RPMI8226 (cell line): ENCODE measurements at places on chromosomes 12 and 14.
A peak's percentile ranks its signal among the peaks of the same experiment; 100 is the strongest.

DNA sequence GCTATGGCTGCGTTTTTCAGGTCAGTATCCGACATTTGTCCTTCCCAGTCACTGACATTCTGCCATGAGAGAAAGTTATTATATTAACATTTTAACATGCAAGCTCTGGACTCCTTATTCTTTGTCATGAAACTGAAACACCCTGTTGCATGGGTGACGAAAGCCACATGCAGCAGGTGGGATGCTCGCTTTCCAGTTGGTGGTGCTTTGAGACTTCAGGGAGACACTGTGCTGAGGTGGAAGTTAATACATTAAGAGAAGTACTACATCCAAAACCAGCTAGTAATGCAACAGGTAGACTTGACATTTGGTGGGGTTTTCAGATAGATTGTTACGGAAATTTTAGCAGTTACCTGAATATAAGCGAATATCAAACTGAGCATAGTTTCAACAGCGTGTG is 32.8 kb upstream of the AMN start:
- DNase-seq: no peak

GRCh38 chr12:75685617-75686225 is 174.3 kb upstream of the KRR1 start:
- DNase-seq: no peak

- DNase-seq: no peak
Observed at GRCh38 chr14:96559571-96559970, 57.4 kb downstream of the PAPOLA start.

- DNase-seq: no peak
Observed at GRCh38 chr14:85542623-85543022, 12.7 kb downstream of the FLRT2 start.

- DNase-seq: no peak
Observed at GRCh38 chr12:47095446-47096236, 15.9 kb upstream of the AMIGO2 start.

GRCh38 chr14:61609191-61609843 is 86.0 kb upstream of the HIF1A start:
- DNase-seq: no peak

DNA sequence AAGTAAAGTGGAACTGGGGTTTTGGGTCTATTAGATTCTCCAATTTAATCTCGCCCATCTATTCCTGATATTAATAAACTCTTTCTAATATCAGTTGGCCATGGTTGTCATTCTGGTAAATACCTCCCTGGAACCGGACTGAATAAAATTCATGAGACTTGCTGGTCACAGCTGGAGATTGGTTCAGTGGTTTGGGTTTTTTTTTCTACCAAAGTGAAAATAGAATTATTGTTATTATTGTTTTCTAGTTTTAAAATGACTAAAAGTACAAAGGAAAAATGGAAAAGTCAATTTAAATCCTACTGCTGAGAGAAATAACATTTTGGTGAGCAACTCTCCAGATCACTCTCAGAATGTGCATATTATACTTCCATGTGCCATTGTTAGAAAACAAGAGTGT is 437.5 kb downstream of the ZFP36L1 start:
- DNase-seq: no peak

- DNase-seq: peak; percentile 61
Observed at GRCh38 chr12:63420206-63420644, 248.1 kb downstream of the DPY19L2 start.

DNA sequence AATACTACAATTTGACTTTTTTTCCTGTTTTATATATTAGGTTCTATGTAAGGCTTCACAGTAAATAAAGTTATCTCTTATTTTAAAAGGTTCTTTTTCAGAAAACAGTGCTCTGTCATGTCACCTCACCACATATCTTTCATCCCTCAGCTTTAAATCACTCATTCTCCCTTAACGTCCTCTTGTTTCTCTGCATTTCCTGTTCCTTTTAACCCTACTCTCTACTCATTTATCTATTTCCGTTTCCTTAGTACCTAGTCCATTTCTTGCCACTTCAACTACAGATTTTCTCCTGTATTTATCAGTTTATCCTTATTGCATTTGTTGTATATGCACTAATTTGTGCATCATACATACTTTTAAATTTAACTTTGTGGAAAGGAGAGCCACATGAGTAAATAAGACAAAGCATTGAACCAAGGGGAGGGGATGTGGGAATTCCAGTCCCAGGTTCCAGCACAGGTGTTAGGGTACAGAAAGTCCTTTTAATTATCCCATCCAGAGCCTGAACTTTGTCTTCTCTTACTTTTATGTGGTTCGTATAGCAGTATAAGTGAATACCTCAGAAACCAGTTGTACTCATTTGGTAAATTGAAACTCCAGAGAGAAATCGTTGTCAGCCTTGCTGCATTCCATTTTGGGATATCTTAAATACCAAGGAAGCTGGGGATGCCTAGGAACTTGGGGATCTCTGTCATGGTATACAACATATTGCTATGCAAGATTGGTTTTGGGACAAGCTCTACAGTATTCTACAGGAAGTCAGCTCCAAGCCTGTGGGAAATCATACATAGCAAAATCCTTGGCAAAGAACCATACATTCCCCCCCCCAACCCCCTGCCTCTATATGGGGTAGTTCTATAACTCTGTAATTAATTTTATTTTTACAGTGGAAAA is 120.5 kb downstream of the DIP2B start:
- DNase-seq: no peak

GRCh38 chr12:94435511-94435927 is 24.1 kb downstream of the CEP83 start:
- DNase-seq: no peak

DNA sequence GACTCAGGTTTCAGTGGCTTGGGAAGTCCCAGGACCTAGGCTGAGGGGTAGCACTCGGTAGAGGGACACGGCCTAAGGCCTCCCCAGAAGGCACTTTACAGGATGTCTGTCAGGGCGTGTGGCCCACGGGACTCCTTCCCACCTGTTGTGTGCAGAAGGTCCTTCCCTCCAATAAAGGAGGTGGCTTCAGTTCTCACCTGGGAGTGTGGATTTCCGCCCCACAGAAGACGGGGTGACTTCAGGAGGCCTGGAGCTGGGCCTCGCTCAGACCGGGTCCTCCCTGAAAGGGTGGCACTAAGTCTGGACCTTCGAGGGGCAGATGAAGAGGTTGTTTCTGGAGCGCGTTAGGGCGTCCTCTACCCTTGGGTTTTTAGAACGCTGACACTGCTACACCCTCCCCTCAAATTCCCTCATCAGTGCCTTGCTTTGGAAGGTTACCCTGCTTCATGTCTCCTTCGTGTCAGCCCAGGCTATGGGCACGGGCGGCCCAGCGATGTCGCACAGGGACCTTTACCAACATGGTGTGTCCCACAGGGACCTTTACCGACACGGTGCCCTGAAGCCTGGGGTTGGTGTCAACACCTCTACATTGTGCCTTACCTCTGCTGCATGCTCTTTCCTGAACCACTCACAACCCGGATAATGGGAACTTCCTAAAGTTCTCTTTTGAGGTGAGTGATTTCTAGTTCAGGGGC is 7.1 kb downstream of the SLC6A12 start:
- no peak for DNase-seq

GRCh38 chr12:120994059-120994458 is 15.7 kb downstream of the HNF1A start:
- no peak for DNase-seq

GRCh38 chr14:33118668-33119067 is 180.0 kb downstream of the NPAS3 start:
- no peak for DNase-seq

GRCh38 chr14:65075628-65076325 is 26.5 kb downstream of the MAX start:
- DNase-seq: no peak

- DNase-seq: no peak
Observed at GRCh38 chr14:38824706-38825105, 278.3 kb downstream of the SEC23A start.

- no peak for DNase-seq
Observed at GRCh38 chr14:76977793-76978720, 50.5 kb downstream of the IRF2BPL start.

DNA sequence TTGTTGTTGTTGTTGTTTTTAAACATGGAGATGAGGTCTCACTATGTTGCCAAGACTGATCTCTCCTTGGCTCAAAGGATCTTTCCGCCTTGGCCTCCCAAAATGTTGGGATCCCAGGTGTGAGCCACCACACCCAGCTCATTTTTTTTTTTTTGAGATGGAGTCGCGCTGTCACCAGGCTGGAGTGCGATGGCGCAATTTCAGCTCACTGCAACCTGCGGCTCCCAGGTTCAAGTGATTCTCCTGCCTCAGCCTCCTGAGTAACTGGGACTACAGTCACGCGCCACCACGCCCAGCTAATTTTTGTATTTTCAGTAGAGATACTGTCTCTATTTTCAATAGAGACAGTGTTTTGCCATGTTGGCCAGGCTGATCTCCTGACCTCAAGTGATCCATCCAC is 4.9 kb upstream of the CLIP1 start:
- no peak for DNase-seq

DNA sequence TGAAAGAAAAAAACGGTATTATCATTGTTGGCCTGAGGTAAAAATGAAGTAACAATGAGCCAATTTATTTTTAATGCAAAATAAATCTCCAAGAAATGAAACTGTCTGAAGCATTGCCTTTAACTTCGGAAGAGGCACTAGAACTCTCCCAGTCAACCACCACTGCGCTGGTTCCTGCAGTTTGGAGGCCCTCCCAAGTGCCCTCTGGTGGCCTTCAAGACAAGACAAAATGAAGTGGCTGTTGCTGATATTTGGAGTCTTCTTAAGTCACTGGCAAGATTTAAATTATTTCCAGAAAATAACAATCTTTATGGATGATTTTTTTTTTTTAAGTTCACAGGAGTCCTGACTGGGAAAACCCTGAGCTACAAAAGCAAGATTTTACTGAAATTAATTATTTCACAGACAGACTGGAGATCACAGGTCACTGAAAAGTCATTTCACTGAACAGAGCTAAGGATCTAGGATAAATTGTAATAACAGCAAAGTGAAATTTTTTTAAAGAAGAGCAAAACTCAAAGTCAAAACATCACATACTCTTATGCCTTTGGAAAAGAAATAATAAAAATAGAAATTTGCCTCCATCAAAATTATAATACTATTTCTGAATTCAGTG is 58.2 kb downstream of the DICER1 start:
- DNase-seq: peak; percentile 15

- no peak for DNase-seq
Observed at GRCh38 chr14:69247676-69248440, 12.1 kb upstream of the GALNT16 start.

DNA sequence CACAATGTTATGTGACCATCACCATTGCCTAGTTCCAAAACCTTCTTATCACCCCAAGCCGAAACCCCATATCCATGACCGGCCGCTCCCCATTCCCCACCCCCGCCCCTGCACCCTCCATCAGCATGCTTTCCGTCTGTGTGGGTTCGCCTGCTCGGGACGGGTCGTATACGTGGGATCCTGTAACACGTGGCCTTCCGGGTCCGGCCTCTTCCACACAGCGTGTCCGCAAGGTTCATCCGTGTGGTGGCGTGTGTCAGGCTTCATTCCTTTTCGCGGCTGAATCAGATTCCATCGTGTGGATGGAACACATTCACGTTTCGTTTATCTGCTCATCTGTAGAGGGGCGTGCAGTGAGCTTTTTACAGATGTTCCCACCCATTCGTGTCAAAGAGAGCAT is 41.4 kb downstream of the RIMBP2 start:
- no peak for DNase-seq

DNA sequence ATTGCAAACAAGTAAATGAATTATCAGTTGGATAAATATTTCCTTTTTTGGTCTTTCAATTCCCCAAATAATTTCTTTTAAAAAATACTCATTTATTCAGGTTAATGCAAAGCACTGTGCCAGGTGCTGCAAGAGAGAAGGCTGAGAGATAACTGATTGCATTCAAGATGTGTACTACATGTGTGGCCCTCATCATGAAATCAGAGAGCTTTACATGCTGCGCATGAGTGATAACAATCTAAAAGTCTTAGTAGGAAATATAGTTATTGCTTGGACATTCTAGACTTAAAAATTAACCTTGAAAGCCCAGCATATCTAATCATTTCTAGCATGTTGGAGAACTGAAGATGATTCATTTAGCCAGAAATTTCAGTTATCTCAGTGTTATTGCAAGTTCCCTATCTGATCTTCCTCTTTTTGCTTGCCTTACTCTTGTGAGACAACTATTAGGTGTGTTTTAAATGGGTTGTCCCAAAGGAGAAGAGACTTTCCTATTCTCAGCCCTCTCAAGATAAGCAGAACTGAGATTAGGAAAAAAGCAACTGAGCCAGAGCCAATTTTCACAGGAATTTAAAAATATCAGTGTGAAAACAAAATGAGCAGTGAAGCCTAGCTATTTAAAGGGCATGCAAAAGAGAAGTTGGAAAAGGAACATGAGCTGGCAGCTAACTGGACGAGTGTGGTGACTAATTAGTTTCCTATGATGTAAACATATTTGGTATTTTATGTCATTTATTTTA is 60.9 kb downstream of the PLEKHA5 start:
- no peak for DNase-seq

DNA sequence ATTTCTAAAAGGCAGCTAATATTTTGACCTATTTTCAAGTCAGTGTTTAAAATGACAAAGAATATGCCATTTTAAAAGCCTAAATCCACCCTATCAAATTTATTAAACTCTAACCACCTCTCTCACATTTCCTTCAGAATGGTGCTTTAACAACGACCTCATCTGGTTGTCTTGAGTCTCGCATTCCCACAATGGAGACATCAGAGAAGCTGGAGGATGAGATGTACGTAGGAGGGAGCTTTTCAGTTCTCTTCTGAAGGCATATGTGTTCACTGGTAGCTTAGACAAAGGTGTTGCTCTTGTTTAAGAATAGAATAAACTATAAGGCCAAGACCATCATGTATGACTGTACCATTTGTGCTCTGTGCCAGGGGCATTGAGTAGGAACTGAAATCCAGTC is 82.9 kb downstream of the BCL2L14 start:
- DNase-seq: no peak

DNA sequence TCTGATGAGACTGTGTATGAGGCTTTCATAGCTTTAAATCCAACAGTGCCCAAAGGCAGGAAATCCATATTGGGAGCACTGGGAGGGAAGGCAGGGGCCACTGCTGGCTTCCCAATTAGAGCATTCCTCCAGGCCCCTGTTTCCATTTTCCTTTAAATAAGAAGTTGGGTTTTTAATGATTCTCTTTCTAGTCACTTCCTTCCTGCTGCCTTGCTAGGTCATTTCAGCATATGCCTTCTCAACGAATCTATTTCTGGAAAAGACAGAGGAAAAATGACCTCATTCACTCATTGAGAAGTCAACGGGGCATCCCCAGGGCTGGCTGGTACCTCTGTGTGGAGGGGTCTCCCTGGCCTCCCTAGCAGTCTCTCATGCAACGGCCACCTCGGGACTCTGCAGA is 43.5 kb downstream of the IGF1 start:
- no peak for DNase-seq

GRCh38 chr14:104633276-104634137 is 28.9 kb upstream of the TMEM179 start:
- no peak for DNase-seq

DNA sequence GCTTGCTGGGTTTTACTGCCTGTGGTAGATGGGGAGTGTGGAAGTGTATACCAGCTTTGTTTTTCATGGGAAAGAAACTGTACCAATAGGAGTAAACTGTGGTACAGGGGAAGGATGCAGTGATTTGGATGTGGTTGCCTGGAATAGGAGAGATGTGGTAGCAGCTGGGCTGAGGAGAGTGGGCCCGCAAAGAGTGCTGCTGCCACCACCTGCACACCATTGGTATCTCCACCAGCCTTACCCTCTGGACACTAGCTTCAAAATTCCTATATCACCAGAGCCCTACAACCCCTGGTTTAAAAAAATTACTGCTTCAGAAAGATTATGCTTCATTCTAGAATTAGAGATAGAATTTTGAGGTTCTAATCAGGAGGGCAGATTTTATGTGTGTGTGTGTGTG is 53.6 kb downstream of the AKAP6 start:
- no peak for DNase-seq
